Cardiac fibroblast (primary cell): ENCODE measurements at places on chromosomes 11 and 22.

DNA sequence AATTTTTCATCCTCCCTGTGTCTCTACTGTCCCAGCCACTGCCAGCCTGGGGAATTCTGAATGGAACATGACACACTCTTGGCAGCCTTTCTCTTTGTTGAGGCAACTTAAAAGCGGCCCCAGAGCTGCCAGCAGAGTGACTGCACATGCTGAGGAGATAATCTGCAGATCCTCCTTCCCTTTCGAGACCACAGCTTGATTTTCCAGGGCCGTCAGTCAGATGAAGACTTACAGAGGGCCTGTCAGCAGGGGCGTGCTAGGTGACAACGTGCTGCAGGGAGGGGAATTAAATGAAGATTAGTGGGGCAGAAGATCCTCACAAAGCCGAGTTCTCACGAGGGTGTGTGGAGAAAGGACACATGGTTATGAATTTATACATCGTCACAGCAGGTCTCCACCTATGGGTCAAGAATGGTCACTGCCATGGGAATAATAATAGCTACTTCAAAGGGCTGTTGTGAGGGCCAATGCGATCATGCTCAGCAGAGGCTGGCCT is 193.5 kb upstream of the PITPNB start:
- DNase-seq = peak; percentile 64

DNA sequence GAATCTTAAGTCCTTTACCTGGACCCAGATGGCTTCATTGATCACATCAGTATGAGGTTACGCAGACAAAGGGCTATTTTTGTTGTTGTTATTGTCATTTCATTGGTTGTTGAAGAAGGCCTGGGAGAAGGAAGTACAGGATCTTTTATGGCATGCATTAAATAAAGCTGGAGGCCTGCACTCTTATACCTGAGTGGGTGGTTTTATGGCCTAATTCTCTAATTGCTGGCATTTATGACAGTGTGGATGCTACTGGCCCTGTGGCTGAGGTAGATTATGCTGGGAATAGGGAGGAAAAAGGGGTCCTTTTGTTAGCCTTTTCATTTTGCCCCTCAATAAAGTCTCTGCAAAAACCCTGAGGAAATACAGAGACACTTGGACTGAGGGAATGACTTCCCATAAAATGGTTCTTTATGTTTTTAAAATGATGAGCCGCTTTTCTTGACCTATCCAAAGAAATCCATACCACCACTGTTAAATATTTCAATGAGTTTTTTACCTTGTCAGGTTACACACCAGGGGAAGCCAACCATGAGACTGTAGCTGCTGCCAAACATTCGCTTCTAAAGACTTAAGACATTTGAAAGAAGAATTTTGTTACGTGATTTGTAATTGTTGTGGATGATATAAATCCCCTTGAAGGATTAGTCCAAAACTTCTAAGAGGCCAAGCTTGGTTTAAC is 6.8 kb downstream of the KMT2A start:
- DNase-seq = no peak

- peak; percentile 29 for DNase-seq
Observed at GRCh38 chr11:44573333-44573732, 7.9 kb downstream of the CD82 start.

DNA sequence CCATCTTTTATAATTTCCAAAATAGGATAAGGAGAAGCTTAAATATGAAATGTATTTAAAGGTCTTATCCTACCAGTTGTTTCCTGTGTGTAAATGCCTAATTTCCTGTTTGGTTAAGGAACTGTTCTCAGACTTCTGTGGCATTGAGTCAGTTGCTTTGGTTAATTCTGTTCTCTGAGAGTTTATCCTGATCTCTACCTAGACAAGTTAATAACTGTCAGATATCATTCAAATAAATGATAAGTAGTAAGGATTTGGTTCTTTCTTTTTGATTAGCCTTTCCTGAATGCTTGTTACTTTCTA is 39.5 kb downstream of the CTNND1 start:
- DNase-seq = no peak

- no peak for DNase-seq
Observed at GRCh38 chr11:12717851-12718291, 43.6 kb downstream of the TEAD1 start.

GRCh38 chr11:6219359-6219758 is 14.0 kb downstream of the C11orf42 start:
- peak; percentile 92 for DNase-seq

DNA sequence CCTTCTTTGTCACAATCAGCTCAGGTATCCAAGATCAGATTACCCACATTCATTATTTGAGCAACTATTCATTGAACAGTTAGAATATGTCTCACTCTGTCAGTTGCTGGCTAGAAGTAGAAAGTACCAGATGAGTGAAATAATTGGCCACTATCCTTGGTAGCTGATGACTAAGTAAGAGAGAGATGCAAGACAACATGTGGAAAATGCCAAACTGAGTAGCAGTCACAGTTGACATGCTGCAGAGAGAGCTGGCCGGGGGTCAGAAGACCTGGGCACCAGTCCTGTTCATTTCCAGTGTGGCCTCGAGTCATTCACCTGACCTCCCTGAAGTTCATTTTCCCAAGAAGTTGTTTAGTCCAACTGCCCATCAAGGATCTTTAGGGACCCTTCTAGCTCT is 22.5 kb upstream of the SMIM35 start:
- peak; percentile 9 for DNase-seq

GRCh38 chr11:105723269-105723668 is 113.4 kb downstream of the GRIA4 start:
- no peak for DNase-seq

DNA sequence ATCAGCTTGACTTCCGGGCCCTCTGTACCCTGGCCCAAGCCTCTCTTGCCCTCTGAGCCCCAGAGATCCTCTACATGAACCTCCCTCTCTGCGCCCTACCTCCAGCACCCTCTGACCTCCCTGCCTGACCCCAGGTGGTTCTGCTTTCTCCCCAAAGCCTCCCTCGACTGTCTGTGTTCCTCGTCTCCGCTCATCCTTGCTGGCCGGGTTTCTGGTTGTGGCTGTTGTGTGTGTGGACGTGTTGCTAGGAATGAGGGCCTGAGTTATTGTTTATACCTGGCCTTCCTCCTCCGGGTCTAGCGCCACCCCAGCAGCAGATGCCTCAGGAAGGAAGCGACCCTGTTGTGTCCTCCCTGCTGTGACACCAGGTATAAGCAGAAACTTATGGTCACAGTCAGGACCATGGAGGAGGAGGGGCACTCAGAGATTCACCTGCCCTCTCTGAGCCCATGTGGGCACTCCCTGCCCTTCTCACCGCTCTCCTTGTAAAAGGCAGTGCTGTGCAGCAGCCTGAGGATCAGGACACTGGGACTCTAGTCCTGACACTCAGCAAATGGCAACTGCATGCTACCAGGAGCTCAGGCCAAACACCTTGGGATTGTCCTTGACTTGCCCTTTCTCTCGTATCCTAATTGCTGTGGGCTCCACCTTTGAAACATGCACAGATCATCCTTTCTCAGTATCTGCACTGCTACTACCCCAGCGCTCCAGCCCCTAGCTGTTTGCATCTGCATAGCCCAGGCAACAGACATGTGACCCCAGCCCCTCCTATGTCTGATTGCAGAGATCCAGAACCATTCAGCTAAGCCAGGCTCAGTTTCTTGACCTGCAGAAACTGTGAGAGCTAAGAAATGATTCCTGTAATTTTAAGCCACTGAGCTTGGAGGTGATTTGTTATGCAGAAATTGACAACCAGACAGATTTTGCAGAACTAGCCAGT is 140.1 kb downstream of the ST3GAL4 start:
- DNase-seq = no peak

GRCh38 chr11:92500453-92500852 is 275.8 kb downstream of the FAT3 start:
- DNase-seq = no peak

GRCh38 chr22:40116496-40117200 is 61.1 kb upstream of the TNRC6B start:
- no peak for DNase-seq

- peak; percentile 54 for DNase-seq
Observed at GRCh38 chr22:30742291-30743256, 47.9 kb downstream of the OSBP2 start.

DNA sequence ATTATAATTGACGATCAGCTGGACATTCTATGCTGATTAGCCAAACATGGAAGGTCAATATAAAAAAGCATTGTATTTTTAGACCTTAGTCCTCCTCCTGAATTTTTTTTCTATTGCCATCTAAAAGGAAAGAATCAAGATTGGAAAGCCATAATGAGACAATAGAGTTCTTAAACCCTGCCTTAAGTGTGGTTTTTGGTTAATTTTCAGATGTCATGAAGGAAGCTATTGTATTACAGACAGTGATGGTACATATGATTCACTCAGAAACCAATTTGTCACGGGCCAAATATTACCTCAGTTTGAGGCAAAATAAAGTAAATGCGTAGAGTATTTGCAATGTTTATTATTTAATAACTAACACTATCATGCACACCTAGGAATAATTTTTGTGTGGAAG is 1164.0 kb upstream of the RAG2 start:
- DNase-seq = no peak
